Activated CD8-positive, alpha-beta memory T cell treated with anti-CD3 and anti-CD28 coated beads for 48 hours (primary cell): ENCODE measurements at places on chromosomes 2 and 18.

DNA sequence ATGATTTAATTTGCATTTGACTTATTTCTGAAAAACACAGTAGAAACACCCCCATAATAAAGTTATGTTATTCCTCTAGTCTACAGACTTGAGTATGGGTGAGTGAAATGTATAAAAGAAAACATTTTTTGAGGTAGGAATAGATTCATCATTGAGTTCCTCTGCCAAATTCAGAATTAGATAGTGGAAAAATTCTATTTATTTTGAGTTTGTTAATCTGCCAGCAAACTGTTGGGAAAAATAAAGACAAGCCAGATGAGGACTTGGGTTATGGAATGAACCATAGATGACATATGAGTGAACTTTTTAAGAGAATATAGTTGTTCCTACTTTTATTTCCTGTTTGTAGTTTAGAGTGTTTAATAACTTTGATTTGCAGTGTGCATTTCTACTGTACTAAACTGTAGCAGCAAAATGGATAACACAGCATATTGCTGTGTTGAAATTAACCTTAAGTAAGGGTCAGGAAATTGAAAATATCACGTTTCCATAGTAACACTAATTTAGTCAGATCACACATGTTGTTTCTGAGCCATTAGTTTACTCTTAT, 35.6 kb upstream of the PNPT1 start:
- DNase-seq = no peak

- DNase-seq = no peak
Observed at GRCh38 chr2:45649462-45649857, 2.0 kb upstream of the PRKCE start.

GRCh38 chr18:23682045-23682444, 7.2 kb upstream of the LAMA3 start:
- no peak for DNase-seq

- DNase-seq = no peak
Observed at GRCh38 chr2:121335294-121336290, 50.6 kb upstream of the TFCP2L1 start.

GRCh38 chr2:28234807-28235206, 157.9 kb upstream of the FOSL2 start:
- no peak for DNase-seq

DNA sequence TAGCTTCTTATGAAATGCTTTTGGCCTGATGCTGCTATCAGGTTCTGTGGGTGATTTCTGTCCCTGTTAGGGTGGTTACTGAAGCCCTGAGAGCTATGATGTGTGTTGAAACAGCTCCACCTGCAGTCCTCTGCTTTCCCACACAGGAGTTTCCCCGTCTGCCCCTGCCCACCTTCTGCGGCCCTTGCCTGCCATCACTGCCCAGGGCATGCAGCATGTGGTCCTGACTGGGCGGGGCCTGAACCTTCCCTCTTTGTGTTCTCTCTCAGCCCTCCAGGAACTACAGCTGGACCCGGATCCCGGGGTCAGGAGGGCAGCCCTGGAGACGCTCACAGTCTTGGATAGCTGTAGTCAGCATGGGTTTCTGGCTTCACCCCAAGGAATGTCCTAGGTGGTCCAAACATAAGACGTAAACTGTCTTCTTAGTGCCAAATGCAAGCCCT, 21.4 kb downstream of the HJURP start:
- no peak for DNase-seq

DNA sequence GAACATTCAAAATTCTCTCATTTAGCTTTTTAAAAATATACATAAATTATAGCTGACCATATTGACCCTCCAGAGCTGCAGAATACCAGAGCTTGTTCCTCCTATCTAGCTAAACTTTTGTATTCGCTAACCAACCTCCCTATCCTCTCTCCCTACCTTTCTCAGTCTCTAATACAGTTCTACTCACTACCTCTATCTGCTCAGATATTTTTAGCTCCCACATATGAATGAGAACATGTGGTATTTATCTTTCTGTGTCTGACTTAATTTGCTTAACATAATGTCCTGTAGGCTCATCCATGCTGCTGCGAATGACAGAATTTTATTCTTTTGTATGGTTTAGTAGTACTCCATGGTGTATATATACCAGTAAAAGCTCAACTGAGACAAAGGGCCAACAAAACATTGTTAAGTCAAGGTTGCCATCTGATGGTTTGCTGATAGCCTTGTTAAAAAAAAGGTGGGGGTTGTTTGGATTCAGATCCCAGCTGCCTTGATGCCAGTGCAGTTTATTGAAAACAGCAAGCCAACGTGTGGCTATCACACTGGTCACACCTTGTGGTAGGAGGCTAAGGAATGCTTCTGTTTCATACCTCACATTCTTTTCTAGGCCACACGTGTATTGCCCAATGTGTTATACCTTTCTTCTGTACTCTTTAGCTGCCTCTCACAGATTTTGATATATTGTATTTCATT, 101.5 kb downstream of the VWA3B start:
- DNase-seq = no peak
